ENCODE measurements at places on chromosomes 12 and 14. TPM values are rescaled to one million over a fixed set of nuclear protein-coding genes. Genes with fewer than 3 reads are reported as not detected.

GRCh38 chr14:68345738-68346137, 447.1 kb downstream of the ZFP36L1 start:
- H3K36me3 ChIP-seq = peaks cover 14% of the 10 kb centered on the region
- H3K4me1 ChIP-seq = peaks cover 21% of the 10 kb centered on the region
- DNase-seq = no peak
- H3K27me3 ChIP-seq = peaks cover 1% of the 10 kb centered on the region
- H3K27ac ChIP-seq = no peak overlapping the region

DNA sequence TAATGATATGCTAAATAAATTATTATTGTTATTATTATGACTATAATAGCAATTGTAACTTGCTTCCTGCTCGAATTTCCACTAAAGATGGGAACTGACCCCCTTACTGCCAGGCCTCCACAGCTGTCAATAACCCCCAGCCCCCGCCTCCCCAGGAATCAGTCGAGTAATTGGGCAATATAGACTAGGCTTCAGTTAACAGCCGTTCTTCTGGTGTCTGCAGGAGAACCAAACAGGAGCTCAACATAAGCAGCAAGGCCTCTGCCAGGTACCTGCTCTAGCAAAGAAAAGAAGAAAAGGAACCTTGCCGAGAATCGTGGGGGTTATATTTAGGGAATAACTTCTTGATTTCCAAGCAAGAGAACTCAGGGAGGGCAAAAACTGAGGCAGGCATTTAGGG, 21.8 kb downstream of the HOXC4 start:
- H3K36me3 ChIP-seq = no peaks in the 10 kb centered on the region
- no peak overlapping the region for H3K27ac ChIP-seq
- no peak overlapping the region for H3K4me3 ChIP-seq
- peaks cover 26% of the 10 kb centered on the region for H3K27me3 ChIP-seq

DNA sequence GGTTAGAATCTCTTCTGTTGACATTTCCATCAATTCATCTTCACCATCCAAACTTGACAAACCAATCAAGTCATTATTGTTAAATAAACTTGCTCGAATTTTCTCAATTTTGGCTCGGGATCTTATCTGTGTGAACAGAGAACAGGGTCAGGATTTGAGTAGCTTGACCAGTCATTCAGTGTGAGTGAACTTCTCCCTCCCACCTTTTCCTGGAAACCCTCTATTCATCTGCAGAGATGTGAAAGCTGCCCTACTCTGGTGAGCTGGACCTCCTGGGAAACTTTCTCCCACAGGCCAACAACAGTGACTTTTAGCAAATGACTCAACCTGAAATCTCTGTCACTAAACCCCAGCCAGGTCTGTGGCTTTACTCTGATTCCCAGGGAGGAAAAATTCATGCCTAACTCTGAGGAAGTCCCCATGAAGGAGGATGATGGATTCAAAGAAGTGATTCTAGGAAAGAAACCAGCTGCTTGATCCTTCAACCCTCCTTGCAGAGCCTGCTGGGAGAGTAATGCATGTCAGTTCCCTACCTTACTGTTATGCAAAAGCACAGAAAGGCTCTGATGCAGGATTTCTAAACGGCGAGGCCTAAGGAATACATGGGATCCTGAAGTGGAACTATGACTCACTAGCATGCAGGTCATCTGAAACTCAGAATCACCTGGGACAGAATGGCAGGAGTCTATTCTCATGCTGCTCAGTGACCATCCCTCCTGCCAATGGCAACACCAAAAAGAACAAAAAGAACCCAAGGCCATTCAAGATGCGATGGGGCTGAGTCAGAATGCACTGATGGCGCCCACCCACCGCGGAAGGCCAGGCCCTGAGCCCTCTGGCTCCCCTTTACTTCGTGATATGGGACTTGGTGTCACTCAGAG, 58.0 kb downstream of the TRAFD1 start:
- DNase-seq = no peak
- H3K27me3 ChIP-seq = no peaks in the 10 kb centered on the region
- peaks cover 8% of the 10 kb centered on the region for H3K36me3 ChIP-seq
- H3K4me1 ChIP-seq = no peaks in the 10 kb centered on the region

DNA sequence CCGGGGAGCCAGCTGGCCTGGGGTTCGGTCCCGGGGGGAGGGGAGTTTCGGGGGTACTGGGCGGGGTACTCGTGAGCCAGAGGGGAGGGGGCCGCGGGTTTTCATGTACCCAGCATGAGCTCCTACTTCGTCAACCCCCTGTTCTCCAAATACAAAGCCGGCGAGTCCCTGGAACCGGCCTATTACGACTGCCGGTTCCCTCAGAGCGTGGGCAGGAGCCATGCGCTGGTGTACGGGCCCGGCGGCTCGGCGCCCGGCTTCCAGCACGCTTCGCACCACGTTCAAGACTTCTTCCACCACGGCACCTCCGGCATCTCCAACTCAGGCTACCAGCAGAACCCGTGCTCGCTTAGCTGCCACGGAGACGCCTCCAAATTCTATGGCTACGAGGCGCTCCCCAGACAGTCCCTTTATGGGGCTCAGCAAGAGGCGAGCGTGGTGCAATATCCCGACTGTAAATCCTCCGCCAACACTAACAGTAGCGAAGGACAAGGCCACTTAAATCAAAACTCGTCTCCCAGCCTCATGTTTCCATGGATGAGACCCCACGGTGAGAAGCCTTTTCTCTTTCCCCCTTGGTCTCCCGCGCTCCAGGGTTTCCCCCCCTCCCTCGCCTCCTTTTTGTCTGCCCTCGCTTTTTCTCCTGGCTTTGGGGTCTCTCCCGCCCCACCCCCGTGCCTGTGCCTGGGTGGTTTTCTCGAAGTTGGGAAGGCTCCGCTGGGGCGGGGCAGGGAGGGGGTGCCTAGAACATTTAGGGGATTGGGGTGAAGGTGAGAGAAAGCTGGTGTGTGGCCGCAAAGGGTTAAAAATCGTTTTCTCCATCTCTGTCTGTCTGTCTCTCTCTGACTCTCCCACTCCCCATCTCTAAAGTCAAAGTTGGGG, 627 bp downstream of the HOXC8 start:
- H3K4me3 ChIP-seq = no peak overlapping the region
- no peaks in the 10 kb centered on the region for H3K36me3 ChIP-seq
- H3K27ac ChIP-seq = no peak overlapping the region
- H3K27me3 ChIP-seq = peaks cover 29% of the 10 kb centered on the region
- H3K4me1 ChIP-seq = peaks cover 20% of the 10 kb centered on the region
- no peak for DNase-seq

DNA sequence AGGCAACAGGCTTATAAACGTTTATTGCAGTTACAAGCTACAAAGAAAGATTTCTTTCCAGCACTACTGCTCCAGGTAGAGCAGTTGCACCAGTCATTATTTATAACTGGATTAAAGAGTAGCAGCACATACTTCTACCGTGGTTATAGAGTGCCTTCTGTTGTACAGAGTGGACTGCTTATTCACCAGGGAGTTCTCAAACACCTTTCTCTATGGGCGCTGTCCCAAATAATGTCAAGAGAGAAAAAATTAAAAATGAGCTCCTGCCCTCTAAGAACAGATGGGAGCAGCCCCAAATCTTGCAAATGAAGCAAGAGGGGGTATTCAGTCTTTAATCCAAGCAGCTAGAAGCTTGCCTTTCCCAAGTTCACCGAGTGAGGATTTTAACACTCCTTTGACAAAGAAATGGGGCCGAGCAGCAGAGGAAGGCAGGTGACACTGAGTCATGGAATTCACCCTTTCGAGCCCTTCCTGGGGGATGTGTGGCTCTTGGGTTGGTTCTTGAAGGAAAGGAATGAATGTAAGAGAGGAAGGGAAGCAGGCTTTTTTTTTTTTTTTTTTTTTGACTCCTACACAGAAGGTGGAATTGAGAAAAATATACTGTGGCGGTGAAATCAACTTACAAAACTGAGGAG, 181.2 kb downstream of the PRKCH start:
- peaks cover 5% of the 10 kb centered on the region for H3K27me3 ChIP-seq
- no peak overlapping the region for H3K4me3 ChIP-seq
- no peak overlapping the region for H3K27ac ChIP-seq
- H3K36me3 ChIP-seq = no peaks in the 10 kb centered on the region
- peaks cover 14% of the 10 kb centered on the region for H3K4me1 ChIP-seq

GRCh38 chr12:44851586-44851985, 24.5 kb downstream of the NELL2 start:
- H3K4me1 ChIP-seq = peaks cover 6% of the 10 kb centered on the region
- H3K27me3 ChIP-seq = peaks cover 5% of the 10 kb centered on the region
- no peak overlapping the region for H3K27ac ChIP-seq
- DNase-seq = no peak
- no peaks in the 10 kb centered on the region for H3K36me3 ChIP-seq

- no peak for DNase-seq
- H3K27me3 ChIP-seq = peaks cover 4% of the 10 kb centered on the region
- H3K4me1 ChIP-seq = peaks cover 3% of the 10 kb centered on the region
- H3K4me3 ChIP-seq = no peak overlapping the region
- H3K27ac ChIP-seq = no peak overlapping the region
- H3K36me3 ChIP-seq = no peaks in the 10 kb centered on the region
Observed at GRCh38 chr14:72738161-72738611, 155.7 kb downstream of the DPF3 start.

- no peaks in the 10 kb centered on the region for H3K27me3 ChIP-seq
- DNase-seq = no peak
- no peaks in the 10 kb centered on the region for H3K4me1 ChIP-seq
- H3K4me3 ChIP-seq = no peak overlapping the region
Observed at GRCh38 chr12:88723219-88723618, 142.9 kb upstream of the KITLG start.

DNA sequence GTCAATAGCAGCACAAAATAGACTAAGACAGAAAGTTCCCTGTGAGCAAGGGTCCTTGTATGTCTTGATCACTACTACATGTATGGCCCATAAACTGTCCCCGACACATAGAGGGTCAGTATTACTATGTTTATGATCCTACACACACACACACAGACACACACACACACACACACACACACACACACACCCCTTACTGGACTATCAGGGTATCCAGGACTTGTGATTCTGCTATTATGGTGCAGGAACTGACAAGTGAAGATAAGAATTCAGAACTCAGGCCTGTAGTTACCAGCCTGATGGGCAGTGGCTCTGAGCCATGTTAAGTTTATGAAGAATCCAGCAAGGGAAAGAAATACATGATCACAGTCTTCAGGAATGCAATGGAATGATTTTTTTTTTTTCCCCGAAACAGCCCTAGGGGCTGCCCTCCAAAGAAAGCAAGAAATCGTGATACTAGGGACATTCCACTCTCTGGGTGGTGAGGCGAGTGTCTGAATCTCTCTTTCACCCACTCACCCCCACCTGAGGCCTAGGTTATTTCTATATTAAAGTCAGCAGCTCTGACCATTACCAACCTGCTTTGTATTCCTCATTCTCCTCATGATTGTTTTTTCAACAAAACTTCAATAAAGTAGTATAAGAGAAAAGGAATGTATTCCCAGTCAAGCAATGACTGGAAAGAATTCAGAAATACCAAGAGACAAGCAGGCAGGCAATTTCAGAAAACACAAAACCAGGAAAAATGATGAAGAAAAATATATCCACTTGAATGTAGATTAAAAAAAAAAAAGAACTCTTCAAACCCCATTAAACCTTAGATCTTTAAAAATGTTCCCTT, 105.8 kb downstream of the AVPR1A start:
- H3K27ac ChIP-seq = no peak overlapping the region
- H3K4me1 ChIP-seq = no peaks in the 10 kb centered on the region
- H3K36me3 ChIP-seq = no peaks in the 10 kb centered on the region
- DNase-seq = no peak
- no peak overlapping the region for H3K4me3 ChIP-seq

DNA sequence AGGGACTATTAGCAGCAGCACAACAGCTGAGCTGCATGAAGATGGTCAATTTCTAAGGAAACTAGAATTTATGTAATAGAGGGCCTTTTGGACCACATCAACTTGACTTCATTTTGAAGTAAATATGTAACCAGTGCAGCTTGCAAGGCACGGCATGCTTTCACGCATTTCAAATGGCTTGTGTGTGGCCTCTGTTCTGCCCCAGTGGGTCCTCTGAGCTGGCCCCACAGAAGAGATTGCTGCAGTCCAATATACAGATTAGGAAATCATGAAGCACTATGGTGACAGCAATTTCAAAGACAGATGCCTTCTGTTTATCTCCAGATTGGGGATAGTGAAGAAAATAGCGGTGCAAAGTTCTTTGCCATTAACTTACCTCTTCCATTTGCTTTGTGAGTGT, 101.4 kb downstream of the PDZRN4 start:
- H3K4me3 ChIP-seq = no peak overlapping the region
- H3K36me3 ChIP-seq = no peaks in the 10 kb centered on the region
- no peak for DNase-seq
- H3K4me1 ChIP-seq = no peaks in the 10 kb centered on the region

GRCh38 chr12:58629376-58629775, 290.9 kb downstream of the LRIG3 start:
- H3K4me1 ChIP-seq = peaks cover 7% of the 10 kb centered on the region
- H3K27me3 ChIP-seq = peaks cover 1% of the 10 kb centered on the region
- H3K36me3 ChIP-seq = no peaks in the 10 kb centered on the region
- H3K4me3 ChIP-seq = no peak overlapping the region

GRCh38 chr14:90553298-90553920, 156.6 kb downstream of the CALM1 start:
- H3K4me1 ChIP-seq = no peaks in the 10 kb centered on the region
- H3K36me3 ChIP-seq = peaks cover 8% of the 10 kb centered on the region
- peaks cover 7% of the 10 kb centered on the region for H3K27me3 ChIP-seq
- no peak overlapping the region for H3K4me3 ChIP-seq

DNA sequence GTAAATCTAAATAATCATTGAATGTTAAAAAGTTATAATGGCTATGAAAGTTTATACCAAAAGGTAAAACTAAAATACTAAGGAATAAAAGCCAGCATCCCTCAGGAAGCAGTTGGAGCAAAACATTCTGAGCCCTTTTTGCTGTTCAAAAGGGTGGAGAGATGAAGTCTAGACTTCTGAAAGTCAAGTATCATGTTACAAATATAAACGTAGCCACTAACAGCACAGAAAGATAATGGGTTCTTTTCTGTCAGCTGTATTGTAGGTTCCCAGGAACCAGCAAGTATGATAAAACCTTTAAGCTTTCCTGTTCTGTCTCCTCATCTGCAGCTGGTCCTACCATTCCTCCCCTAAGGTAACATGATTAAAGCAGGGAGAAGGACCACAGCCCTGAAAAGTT, 16.4 kb upstream of the PLD4 start:
- H3K4me1 ChIP-seq = peaks cover 5% of the 10 kb centered on the region
- H3K36me3 ChIP-seq = no peaks in the 10 kb centered on the region
- H3K4me3 ChIP-seq = no peak overlapping the region
- H3K27me3 ChIP-seq = peaks cover 8% of the 10 kb centered on the region
- DNase-seq = no peak

Gene HPD
- total RNA-seq = not detected

Gene KRT85
- total RNA-seq = not detected

Gene NUAK1
- total RNA-seq = 16.6 TPM

Gene KRT6C
- not detected for total RNA-seq

Gene MYL2
- total RNA-seq = not detected

Gene HOXC9
- 0.28 TPM for total RNA-seq
